Ureter (tissue), 1 donor: ENCODE measurements at places on chromosomes 3 and 15. TPM values are rescaled to one million over a fixed set of nuclear protein-coding genes. Genes with fewer than 3 reads are reported as not detected.

PCYT1A gene
- total RNA-seq = 65.7 TPM

CCR2 gene
- 1.3 TPM for total RNA-seq

SEMA3G gene
- total RNA-seq = 7.5 TPM

HGD gene
- total RNA-seq = 0.36 TPM

TBL1XR1 gene
- total RNA-seq = 181 TPM

TMIE gene
- 1.0 TPM for total RNA-seq

CCR5 gene
- total RNA-seq = 3.3 TPM

RSRC1 gene
- total RNA-seq = 48.3 TPM

ZNF660 gene
- total RNA-seq = 7.5 TPM

RNF13 gene
- 93.3 TPM for total RNA-seq

FETUB gene
- not detected for total RNA-seq

RAB6B gene
- total RNA-seq = 8.2 TPM
